ENCODE measurements at places on chromosomes 4 and X. TPM values are rescaled to one million over a fixed set of nuclear protein-coding genes. Genes with fewer than 3 reads are reported as not detected.

Gene ETNPPL
- not detected for total RNA-seq

Gene AKAP4
- 0.11 TPM for total RNA-seq

Gene DYNLT3
- total RNA-seq: 6.3 TPM

Gene TMEM165
- 84.6 TPM for total RNA-seq

DNA sequence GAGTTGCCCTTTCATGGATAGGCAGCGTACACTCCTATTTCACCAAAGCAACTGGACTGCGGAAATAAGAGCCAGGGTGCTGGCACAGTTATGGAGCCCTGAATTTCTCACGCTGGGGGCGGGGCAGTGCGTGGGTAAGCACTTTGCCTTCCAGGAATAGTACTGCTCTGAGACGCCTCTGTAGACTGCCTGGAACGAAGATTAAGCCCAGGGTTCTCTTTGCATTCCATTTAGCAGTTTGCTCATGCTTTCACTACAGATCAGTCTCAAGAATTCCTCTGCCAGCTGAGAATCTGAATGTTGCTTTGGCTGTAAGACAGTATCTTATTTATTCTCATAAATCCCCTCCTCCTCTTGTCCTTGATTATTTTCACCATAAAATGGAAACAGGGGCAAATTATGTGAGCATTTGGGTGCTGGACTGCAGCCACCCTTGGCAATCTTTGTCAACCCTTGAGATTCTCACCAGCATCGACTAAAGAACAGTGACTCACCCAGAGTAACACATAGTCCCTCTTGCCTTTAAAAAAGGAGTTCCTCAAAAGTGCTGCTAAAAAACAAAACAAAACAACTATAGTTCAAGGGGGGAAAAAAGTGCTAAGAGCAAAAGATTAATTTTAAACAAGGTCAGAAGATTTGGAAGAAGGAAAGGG is 88.9 kb upstream of the CITED1 start:
- no peaks in the 10 kb centered on the region for H3K27me3 ChIP-seq
- no peak for DNase-seq
- peaks cover 2% of the 10 kb centered on the region for H3K4me1 ChIP-seq

GRCh38 chr4:82758701-82759685 is 39.6 kb downstream of the SCD5 start:
- no peaks in the 10 kb centered on the region for H3K36me3 ChIP-seq
- no peak overlapping the region for H3K4me3 ChIP-seq
- DNase-seq: no peak
- peaks cover 21% of the 10 kb centered on the region for H3K27me3 ChIP-seq
- H3K4me1 ChIP-seq: no peaks in the 10 kb centered on the region

DNA sequence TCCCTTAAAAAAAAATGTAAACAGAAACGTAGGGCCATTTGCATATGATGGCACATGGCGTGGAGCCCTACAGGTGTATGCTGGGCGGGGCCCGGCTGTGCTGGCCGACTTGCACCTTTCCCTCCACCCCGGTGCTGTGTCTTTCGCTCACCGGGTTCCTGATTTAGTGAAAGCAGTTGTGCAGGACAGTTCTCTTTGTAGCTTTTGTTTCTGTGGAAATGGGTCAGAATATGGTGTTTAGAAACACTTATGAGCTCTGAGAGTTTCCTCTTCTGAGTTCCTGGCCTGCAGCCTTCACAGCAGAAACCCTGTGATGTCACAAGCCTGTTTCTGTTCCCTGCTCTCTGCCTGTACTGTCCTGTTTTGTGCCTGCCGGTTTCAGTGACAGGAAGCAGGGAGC is 22.5 kb upstream of the MSANTD1 start:
- H3K27me3 ChIP-seq: no peaks in the 10 kb centered on the region
- no peak overlapping the region for H3K27ac ChIP-seq
- peaks cover 57% of the 10 kb centered on the region for H3K36me3 ChIP-seq
- no peak for DNase-seq
- no peak overlapping the region for H3K4me3 ChIP-seq
- H3K4me1 ChIP-seq: no peaks in the 10 kb centered on the region

DNA sequence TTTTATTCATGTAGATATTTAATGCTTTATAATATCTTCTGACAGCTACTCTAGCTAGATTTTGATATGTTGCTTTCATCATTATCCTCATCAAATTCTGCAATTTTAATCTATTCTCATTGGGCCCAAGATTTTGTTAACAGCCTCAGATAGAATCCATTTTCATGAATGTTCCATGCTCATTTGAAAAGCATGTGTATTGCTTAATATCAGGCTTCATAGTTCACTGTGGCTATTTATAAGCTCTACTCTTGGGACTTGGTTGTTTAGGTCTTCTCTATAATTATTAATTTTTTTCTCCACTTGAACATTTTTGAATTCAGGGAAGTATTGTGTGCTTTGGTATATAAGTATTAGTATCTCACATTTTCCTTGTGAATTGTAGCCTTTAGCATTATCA is 41.8 kb downstream of the RAB40A start:
- DNase-seq: no peak
- H3K27me3 ChIP-seq: no peaks in the 10 kb centered on the region
- H3K36me3 ChIP-seq: no peaks in the 10 kb centered on the region

Measured in K562 (cell line).